Activated naive CD8-positive, alpha-beta T cell treated with anti-CD3 and anti-CD28 coated beads for 36 hours (primary cell): ENCODE measurements at places on chromosomes 12 and 14. TPM values are rescaled to one million over a fixed set of nuclear protein-coding genes. Genes with fewer than 3 reads are reported as not detected.

DNA sequence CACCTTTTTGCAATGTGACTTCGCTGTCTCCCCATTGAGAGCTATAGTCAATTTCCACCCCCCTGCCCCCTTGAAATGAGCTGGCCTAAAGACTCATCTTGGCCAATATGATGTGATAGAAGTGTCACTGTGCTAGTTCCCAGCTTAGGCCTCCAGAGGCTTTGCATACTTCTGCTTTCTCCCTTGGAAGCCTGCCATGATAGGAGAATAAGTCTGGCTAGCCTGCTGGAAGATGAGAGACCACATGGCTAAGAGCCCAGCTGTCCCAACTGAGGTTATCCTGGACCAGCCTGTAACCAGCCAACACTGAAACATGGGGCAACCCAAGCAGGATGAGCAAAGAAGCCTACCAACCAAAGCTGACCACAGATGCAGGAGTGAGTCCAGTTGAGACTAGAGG, 196.9 kb downstream of the GRIN2B start:
- no peak for DNase-seq
- no peaks in the 10 kb centered on the region for H3K4me1 ChIP-seq
- H3K27me3 ChIP-seq = peaks cover 12% of the 10 kb centered on the region
- H3K4me3 ChIP-seq = no peak overlapping the region
- H3K36me3 ChIP-seq = no peaks in the 10 kb centered on the region

GRCh38 chr12:60174941-60175340, 579.1 kb downstream of the SLC16A7 start:
- no peaks in the 10 kb centered on the region for H3K4me1 ChIP-seq
- H3K27me3 ChIP-seq = no peaks in the 10 kb centered on the region
- no peak overlapping the region for H3K27ac ChIP-seq
- DNase-seq = no peak
- H3K36me3 ChIP-seq = no peaks in the 10 kb centered on the region

- no peaks in the 10 kb centered on the region for H3K27me3 ChIP-seq
- peaks cover 9% of the 10 kb centered on the region for H3K4me1 ChIP-seq
- DNase-seq = no peak
- H3K27ac ChIP-seq = no peak overlapping the region
These were observed 136.3 kb downstream of the ITPR2 start for GRCh38 chr12:26696613-26697092.

DNA sequence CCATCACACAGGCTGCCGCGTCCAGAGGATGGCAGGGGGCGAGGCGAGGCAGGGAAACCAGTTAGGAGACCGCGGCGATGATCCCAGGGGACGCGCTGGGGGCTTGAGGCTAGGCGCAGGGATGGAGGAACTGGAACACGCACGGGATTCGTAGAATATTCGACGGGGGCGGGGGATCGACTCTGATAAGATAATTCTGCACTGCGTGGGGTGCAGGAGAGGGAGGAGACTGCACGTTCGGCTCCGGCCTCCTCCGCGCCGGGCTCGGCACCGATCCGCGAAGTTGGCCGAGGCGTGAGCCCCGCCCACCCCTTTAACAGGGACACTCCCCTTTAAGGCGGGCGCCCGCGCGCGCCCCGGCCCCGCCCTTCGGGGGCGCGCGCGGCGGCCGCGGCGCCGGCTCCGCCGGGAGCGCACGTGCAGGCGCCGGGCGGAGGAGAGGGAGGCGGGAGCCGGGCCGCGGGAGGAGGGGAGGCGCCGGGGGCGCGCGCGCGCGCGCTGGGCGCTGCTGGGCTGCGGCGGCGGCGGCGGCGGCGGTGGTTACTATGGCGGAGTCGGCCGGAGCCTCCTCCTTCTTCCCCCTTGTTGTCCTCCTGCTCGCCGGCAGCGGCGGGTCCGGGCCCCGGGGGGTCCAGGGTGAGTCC, at the start of gene ACVR1B:
Gene ACVR1B (plus strand): TSS at position 501 of the 644 bp plus-strand sequence. CDS start 45 bp downstream, at position 546.
- H3K4me3 ChIP-seq = peak within 1 kb of the TSS; percentile 86
- peak; percentile 90 for DNase-seq
- no peaks in the 10 kb centered on the region for H3K36me3 ChIP-seq
- H3K4me1 ChIP-seq = peaks cover 40% of the 10 kb centered on the region

DNA sequence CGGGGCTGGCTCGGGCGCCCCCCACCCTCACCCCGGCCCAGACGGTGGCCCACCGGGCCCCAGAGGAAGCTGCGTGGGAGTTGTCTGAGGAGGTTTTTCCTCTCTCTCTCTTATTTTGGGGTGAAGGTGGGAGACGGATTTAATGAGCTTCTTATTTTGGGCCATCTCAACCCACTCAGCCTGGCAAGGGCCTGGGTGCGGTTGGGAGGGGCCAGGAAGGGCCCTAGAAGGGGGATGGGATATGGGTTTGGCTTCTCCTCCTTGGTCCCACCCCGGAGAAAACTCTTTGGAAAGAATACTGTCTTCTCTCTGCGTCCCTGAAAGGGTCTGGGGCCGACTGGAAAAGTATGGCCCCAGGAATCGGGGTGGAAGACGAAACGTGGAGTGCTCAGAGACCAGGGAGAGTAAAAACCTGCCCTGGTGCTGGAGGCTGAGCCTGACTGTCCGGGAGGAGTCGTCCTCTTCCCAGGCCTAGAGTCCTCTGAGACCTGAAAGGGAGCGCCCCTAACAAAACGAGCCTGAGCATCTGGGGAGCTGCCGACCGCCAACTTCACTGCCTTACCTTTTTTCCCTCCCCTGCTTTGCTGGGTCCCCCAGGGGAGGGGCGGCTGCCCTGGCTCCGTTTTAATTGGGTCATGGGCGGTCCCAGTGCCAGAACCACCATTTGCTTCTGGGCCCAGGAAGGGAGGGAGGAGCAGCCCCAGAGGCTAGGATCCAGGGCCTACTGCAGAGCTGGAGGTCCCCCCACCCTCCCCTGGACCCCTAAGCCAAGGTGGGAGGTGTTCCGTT, 1.6 kb downstream of the MMP14 start:
- peak overlapping the region; percentile 18 for H3K4me3 ChIP-seq
- H3K27me3 ChIP-seq = peaks cover 5% of the 10 kb centered on the region
- H3K4me1 ChIP-seq = peaks cover 23% of the 10 kb centered on the region

DNA sequence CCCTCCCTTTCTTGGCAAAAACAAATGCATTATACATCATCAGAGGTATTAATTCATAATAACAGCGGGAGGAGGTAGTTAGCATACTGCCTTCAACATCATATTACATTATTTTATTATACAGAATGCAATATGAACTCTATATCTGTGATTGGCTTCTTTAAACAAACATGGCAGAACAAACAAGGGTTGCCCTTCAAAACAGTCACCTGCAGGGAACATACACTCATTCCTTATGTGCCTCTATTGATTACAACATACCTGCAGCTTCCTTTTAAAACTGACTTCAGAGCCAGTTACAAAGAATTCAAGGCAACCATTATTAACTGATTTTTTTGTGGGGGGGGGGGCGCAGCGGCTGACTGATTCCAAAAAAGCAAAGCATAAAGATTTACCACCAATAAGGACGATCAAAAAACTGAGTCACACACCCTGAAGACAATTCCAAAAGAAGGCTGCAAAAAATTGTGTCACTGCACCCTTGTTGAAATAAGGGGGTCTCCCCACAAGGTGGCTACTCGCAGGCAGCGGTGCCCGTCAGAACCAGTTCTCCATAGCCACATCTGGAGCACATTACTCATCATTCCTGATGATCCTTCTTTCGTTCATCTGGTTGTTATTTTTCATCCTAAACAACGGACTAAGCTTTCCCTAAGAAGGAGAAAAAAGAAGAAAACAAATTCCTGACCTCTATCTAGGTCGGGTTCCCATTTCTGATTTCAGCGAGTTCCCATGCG, 51.8 kb downstream of the SMUG1 start:
- H3K4me1 ChIP-seq = no peaks in the 10 kb centered on the region
- H3K27me3 ChIP-seq = peaks cover 47% of the 10 kb centered on the region
- no peak for DNase-seq
- H3K36me3 ChIP-seq = no peaks in the 10 kb centered on the region
- H3K4me3 ChIP-seq = no peak overlapping the region
- no peak overlapping the region for H3K27ac ChIP-seq

Gene HOXC12
- total RNA-seq = not detected

- no peak overlapping the region for H3K27ac ChIP-seq
- no peak for DNase-seq
- peaks cover 17% of the 10 kb centered on the region for H3K27me3 ChIP-seq
- H3K4me3 ChIP-seq = no peak overlapping the region
- H3K36me3 ChIP-seq = no peaks in the 10 kb centered on the region
These were observed 30.6 kb downstream of the CMKLR1 start for GRCh38 chr12:108308395-108309085.

DNA sequence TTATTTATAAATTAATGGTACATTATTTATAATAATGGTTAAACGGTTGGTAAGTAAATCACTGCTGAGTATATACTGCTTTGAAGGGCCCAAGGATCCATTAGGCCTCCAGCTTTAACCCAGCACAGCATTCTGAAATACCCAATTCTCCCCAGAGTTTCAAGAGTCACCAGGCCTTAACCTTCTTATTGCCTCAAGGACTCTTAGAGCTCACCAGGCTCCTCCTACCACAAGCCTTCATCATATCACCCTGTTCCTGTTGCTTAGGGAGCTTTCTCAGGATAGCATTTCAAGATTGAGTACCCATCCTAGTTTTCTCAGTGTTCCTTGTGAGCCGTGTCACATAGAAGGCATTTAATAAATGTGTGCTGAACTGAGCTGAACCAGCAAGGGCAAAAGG, 242.5 kb downstream of the FBXL14 start:
- H3K27me3 ChIP-seq = no peaks in the 10 kb centered on the region
- H3K4me3 ChIP-seq = no peak overlapping the region

Gene RTL1
- not detected for total RNA-seq
